ENCODE measurements at places on chromosomes 12 and 14.

- no peak for DNase-seq
Observed at GRCh38 chr14:52060080-52060479, 8.8 kb downstream of the NID2 start.

DNA sequence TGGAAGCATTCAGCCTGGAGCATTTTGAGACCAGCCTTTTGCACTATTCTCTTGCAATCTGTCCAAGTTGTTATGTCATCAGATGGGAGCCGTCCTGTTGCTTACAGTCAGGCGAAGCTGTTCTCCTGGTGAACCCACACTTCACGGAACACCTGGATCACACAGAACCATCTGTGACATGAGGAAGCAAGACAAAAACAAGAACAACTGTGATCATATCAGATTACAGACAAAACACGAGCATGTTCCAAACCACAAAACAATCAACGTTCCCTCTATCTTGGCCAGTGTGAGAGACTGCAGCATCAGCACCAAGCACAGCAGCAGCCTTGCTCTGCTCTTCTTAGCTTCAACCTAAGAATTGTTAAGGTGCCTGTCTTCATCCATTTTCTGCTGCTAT lies 180.5 kb upstream of the SFSWAP start:
- DNase-seq: peak; percentile 3

GRCh38 chr12:83389237-83389996 lies 702.7 kb downstream of the TMTC2 start:
- no peak for DNase-seq

DNA sequence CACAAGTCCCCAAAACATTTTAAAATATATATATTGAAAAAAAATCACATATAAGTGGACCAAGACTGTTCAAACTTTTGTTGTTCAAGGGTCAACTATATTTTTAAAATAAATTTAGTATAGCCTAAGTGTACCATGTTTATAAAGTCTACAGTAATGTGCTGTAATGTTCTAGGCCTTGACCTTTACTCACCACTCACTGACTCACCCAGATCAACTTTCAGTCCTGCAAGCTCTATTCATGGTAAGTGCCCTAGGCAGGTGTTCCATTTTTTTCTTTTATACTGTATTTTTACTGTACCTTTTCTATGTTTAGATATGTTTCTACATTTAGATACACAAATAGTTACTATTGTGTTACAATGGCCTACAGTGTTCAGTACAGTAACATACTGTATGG lies 23.4 kb upstream of the TMTC1 start:
- no peak for DNase-seq

- no peak for DNase-seq
Observed at GRCh38 chr12:27434673-27435565, 11.6 kb upstream of the SMCO2 start.

GRCh38 chr12:6115389-6115788 lies 9.1 kb downstream of the VWF start:
- no peak for DNase-seq

DNA sequence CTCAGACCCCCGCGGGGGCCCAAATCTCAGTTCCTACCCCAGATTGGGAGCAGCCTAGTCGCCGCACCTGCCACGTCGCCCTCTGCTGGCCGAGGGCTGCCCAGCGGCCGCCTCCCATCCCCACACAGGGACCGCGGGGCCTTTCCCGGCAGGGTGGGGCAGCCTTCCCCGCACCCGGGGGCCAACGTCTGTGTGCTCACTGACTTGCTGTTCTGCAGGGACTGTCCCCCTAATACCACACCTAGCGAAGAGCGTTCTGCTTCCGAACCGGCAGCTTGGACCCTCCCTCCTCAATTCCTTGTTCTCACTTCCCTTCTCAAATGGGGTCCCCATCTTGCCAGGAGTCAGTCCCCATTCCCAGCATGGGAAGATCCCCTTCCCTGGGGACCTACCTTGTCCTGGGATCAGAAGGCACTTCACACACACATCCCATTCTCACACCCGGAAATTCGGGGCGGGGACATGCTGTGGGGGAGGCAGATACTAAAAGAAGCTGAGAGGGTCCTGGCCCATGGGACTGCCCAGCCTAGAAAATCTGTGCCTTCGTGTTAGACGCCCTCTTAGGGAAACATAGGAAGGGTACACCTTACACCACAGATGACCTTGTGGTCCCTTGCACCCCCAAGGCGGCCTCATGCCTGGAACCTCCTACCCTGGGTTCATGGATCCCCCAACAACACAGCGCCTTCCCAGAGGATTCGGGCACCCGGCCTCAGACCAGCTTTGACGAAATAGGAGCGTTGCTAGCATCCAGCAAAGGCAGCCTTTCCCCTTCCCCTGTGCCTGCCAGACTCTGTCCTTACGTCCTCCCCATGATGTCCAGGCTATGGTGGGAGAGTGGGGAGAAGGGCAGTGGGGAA lies 16.4 kb downstream of the ACVRL1 start:
- DNase-seq: no peak

DNA sequence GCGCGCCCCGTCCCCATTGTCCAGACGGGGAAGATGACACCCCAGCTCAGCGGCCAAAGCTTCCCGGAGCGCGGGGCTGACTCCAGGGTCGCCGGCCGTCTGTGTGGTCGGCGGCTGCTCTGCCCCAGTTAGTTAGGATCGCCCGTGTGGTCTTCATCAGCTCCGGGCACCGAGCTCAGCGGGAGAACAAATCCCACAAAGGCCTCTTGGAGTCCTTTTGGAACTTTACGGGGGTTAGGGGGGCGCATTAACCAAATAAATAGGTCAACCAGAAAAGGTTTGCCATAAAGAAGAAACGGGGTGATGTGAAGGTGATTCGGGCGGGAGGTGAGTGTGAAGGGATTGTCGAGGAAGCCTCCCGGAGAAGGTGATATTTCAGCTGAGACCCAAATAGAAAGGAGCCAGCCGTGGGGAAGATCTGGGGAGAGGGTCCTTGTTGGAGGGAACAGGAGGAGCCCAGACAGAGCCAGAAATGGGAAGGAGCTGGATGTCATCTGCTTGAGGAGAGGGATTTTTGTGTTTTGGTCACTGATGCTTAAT lies 697 bp downstream of the ATP6V0A2 start:
- peak; percentile 25 for DNase-seq

- no peak for DNase-seq
Observed at GRCh38 chr12:50862316-50862715, 19.6 kb downstream of the TMPRSS12 start.

GRCh38 chr14:103540821-103541708 lies 12.1 kb downstream of the TRMT61A start:
- DNase-seq: no peak

- DNase-seq: no peak
Observed at GRCh38 chr12:53572134-53572758, 53.9 kb downstream of the ATF7 start.

DNA sequence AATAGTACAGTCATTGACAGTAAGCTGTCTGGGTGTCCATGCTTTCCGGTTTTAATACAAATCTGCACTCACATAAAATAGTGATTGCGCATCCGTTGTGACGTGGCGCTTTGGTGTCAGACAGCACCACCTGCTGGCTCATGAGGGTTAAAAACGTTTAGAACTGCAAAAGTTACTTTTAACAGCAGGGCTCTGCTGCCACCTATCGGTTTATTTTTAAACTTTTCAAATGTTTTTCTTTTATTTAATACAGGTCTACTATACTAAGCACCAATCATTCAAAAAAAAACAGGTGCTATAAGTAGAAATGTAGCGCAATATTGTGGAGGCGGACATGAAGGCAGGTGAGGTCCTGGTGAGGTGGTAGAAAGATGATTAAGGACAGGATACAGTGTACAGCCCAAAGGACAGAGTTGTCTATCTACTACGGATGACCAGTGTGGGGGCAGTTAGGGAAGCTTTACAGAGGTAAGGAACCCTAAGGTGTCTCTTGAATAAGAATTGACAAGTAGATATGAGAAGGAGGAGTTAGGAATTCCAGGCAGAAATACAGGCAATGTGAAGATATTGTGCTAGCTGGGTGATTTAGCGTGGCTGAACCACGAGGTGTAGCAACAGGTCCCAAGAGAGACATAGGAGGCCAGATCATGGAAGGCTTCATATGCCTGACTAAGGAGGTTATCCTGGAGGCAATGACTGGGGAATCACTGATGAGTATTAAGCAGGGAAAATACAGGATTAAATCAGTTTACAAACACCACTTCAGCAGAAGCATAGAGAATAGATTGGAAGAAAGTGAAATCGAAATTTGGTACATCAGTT lies 91.5 kb upstream of the PRB2 start:
- DNase-seq: peak; percentile 82

GRCh38 chr14:52545584-52546317 lies 6.6 kb downstream of the TXNDC16 start:
- DNase-seq: no peak

GRCh38 chr14:54642801-54643695 lies 76.1 kb downstream of the SAMD4A start:
- no peak for DNase-seq

GRCh38 chr12:121575952-121576625 lies 4.7 kb downstream of the KDM2B start:
- DNase-seq: no peak

GRCh38 chr12:40597133-40597532 lies 95.1 kb upstream of the CNTN1 start:
- no peak for DNase-seq

GRCh38 chr12:103586132-103586531 lies 941 bp upstream of the STAB2 start:
- no peak for DNase-seq

DNA sequence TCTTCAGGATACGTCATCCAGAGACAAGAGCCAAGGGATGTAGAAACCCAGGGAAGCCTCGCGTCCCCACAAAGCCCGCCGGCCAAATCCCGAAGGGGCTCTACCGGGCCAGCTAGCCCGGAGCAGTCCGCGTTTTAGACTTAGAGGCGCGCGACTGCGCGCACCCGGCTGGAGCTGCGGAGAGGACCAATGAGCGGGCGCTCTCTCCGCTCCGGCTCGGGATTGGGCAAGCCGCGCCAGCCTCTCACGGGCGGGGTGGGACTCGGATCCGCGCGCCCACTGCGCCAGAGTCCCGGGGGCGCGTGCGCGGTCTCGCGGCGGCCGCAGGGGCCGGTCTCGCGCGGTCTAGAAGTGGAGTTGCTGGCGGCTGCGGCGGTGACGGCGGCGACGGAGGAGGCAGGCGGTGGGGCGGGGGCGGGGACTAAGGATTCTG lies 241 bp upstream of the PALS1 start:
- peak; percentile 98 for DNase-seq

- DNase-seq: peak; percentile 46
Observed at GRCh38 chr14:102262929-102263462, 42.0 kb downstream of the MOK start.

- no peak for DNase-seq
Observed at GRCh38 chr12:128644664-128645296, 179.0 kb downstream of the SLC15A4 start.

DNA sequence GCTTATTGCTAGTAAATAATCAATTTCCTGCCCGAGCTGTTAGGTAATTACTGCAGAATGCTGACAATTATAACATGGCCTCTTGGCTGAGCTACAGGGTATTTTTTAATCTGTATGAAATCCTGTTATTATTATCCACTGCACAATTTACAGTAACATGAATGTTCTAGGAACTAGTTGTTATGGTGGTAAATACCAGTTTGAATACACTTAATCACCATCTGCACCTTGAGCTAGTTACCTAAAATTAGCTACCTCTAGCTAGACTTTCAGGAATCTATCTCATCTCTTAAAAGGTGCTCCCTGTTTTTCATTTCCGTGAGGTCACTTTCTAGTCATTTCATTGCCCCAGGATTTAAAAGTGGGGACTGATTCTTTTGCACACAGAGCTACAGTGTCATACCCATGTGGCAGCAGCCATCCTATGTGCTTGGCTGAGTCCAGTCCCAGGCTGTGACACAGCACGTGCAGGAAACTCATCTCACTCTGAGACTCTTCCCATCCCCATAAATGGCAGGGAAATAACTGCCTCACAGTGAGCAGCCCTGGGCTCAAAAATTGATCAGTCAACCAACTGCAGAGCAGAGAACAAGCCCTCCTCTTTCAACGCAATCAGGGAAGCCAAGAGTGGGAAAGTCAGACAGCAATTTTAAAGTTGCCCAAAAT lies 37.6 kb downstream of the DCP1B start:
- DNase-seq: no peak

- DNase-seq: peak; percentile 74
Observed at GRCh38 chr12:10366875-10367274, 23.0 kb downstream of the KLRK1 start.

DNA sequence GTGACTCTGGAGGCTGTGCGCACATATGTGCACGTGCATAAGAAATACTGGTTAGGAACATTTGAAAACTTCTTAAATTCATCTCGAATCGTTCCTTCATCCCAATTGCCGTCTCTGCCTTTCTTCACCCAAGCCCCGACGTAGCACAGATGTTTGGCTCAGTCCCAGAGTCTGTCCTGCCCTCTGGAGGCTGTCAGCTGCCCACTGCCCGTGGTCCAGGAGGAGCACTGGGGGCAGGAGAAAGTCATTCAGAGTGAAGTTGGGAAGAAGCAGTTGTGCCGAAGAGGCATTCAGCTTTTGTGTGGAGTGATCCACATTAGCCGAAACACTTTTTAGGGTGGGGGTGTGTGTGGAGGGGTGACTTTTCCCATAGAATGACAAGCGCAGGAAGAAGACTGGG lies 124.9 kb downstream of the TSPAN9 start:
- DNase-seq: no peak

DNA sequence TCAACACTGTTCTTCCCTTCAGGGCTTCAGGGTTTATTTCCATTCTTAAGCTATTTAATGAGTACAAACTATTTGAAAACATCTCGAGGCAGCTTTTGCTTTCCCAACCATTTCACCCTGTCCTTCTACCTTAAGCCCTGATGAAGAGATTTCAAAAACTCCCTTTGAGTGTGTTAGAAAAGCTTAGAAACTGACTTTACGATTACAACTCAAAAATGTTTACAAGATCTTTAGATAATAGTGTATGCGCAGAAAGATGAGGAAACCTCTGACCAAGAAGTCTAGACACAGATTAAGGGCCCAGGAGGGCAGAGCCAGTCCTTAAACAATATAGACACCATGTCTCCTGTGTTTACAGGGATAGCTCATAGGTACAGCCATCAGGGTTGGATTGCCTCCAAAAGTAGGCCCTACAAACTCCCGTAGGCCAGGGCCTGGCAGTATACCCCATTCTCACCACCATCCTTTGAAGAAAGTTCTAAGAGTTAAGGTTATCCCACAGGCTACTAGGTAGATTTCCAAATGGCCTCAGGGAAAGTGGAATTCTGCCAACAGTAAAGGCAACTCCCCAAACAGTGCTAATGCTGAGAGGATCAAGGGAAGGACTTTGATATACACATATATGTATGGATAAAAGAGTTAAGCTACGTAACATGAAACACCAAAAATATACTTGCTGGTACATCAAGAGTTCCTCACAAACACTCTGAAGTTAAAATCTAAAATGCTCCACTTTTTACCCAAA lies 11.4 kb upstream of the SOS2 start:
- no peak for DNase-seq
